ENCODE measurements at places on chromosomes 16 and 17.

DNA sequence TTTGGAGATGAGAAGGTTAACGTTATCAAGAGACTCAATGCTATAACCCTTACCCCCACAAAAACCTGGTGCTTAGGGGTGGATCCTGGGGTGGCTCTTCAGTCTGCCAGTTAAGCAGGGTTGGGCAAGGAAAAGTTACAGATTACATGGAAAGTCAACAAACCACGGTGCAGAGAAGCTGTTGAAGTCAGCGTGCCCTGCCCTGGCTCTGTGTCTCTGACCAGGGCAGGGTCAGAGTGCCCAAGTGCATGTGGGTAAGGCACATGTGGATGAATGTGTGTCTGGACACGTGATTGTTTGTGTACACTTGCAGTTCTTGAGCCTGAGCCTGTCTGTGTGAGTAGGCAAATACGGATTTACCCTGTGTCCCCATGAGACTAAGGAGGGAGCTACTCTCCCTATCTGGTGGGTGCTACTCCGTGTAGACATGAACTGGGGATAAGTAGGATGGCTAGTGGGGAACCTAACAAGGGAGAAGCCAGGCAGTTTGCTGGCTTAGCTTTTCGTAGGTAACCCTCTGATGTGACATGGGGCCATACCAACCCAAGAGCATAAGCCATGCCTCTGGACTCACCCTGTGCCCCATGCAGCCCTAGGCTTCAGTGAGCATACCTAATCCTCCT is 5.5 kb downstream of the IGFBP4 start:
- H3K4me1 ChIP-seq: peaks cover 24% of the 10 kb centered on the region
- H3K27ac ChIP-seq: peak overlapping the region; percentile 94
- H3K4me3 ChIP-seq: peak overlapping the region; percentile 77
- peaks cover 5% of the 10 kb centered on the region for H3K36me3 ChIP-seq
- peak; percentile 58 for DNase-seq

DNA sequence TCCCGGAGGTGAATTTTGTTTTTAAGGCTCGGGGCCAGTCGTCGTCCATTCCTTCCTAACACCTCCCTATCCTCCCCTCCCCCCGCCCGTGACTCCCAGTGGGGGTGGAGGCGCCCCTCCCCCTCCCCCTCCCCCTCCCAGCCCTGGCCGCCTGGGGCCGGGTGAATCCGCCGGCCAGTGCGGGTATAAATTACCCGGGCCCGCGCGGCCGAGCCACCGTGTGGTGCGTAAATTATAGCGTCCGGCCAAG is 2.0 kb upstream of the GSE1 start:
- peak overlapping the region; percentile 70 for H3K4me3 ChIP-seq
- peaks cover 27% of the 10 kb centered on the region for H3K4me1 ChIP-seq
- no peaks in the 10 kb centered on the region for H3K36me3 ChIP-seq
- no peaks in the 10 kb centered on the region for H3K27me3 ChIP-seq
- DNase-seq: no peak

DNA sequence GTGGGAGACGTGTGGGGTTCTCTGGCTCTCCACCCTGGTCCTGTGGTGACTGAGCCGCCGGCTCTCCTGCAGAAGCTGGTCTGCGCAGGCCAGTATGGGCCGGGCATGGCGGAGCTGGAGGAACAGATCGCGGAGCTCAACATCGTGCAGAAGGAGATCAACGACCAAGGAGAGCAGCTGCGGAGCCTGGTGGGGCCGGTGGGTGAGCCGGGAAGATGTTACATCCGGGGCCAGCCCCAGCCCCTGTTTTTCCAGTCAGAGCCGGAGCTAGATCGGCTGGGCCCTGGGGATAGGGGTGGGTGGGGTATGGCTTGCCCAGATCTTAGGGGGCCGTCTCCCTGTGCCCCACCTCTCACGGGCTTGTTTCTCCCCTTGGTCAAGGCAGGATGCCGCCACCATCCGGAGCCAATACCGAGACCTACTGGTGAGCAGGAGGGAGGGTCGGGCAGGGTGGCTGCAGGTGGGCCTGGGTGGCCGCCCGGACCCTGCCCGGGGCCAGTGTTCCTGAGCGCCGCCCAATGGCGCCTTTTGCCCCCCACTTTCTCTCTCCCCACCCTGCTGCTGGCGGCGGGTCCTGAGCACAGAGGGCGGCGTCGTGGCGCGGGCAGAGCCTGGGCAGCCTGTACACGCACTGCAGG is 5.0 kb downstream of the EVPLL start:
- no peak overlapping the region for H3K27ac ChIP-seq
- H3K4me1 ChIP-seq: no peaks in the 10 kb centered on the region
- H3K36me3 ChIP-seq: no peaks in the 10 kb centered on the region
- DNase-seq: no peak
- H3K27me3 ChIP-seq: peaks cover 9% of the 10 kb centered on the region

GRCh38 chr17:39752241-39752881 is 14.6 kb downstream of the GRB7 start:
- H3K27me3 ChIP-seq: no peaks in the 10 kb centered on the region
- H3K4me1 ChIP-seq: no peaks in the 10 kb centered on the region
- no peaks in the 10 kb centered on the region for H3K36me3 ChIP-seq
- DNase-seq: peak; percentile 17
- H3K27ac ChIP-seq: no peak overlapping the region

DNA sequence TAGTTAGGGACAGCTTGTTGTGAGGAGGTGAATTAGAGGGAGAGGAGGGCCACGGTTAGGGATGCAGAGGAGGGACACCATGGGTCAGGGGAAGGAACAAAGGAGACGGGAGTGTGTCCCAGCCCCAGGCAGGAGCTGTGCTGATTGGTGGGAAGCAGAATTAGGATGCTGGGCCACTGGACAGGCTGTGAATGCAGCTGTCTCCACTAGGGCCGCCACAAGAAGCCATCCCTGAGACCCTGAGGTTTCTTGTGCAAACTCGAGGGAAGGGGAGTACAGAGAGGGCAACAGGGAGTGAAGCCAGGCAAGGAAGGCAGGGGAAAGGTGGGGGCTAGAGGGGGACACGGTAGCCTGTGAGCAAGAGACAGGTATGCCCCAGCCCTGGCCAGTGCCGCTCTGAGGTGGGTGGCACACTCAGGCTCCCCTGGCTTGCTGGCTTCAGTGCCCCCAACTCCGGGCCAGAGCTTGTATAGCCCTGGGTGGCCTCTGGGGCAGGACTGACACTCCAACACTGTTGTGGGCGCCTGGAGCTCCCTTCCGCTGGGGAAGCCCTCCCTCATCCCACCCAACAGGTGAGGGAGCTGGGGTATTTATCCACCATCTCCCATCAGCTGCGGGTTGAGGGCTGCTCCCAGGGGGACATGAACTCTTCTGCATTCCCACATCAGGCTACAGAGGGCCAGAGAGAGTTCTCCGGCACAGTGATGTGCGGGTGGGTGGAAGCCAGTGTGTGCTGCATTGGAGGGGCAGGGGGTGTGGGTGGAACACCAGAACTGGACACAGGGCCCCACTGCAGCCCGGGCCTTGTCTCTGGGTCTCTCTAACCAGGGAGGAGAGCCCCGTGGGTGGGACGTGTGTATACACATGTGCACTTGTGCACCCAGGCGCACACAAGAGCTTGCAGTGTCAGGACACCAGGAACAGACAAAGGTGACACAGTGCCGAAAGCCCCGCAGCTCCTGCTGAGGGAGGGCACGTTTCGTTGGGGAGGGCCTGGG is 8.3 kb upstream of the SPPL2C start:
- no peaks in the 10 kb centered on the region for H3K4me1 ChIP-seq
- H3K36me3 ChIP-seq: no peaks in the 10 kb centered on the region
- peaks cover 10% of the 10 kb centered on the region for H3K27me3 ChIP-seq
- no peak overlapping the region for H3K4me3 ChIP-seq
- H3K27ac ChIP-seq: no peak overlapping the region

DNA sequence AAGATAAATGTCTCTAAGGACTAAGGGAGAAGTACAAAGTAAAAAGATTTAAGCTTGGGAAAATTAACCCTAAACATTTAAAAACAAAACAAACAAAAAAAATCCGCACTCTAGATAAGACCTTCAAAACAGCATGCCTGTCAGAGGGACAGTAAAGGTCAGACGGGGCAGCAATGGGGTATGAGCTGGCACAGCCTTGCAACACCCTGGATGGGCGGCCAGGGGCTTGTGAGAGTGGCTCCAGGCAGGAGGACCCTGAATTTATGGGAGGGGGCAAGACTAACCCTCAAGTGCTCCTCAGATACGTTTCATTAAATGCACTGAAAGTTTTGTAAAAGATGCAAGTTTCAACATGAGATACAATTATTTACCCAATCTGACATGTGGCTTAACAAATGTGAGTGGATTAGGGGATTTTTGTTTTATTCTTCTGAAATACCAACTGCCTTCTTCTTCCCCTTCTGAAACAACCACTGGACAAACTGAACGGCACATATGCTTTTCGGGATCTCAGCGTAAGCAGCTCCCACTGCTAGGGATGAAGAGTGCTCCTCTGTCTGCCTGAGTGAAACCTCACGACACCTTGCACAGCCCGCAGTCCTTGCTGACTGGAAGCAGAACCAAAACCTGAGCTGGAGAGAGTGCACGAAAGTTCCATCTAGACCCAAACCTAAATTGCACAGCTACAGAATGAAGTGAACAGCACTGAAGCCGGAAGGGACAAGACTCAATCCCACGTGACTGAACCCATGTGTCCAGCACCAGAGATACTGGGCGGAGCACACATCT is 128.4 kb downstream of the ANKRD11 start:
- H3K4me1 ChIP-seq: peaks cover 4% of the 10 kb centered on the region
- peak overlapping the region; percentile 40 for H3K27ac ChIP-seq
- peak; percentile 39 for DNase-seq
- H3K4me3 ChIP-seq: peak overlapping the region; percentile 0
- H3K27me3 ChIP-seq: no peaks in the 10 kb centered on the region
- H3K36me3 ChIP-seq: no peaks in the 10 kb centered on the region

GRCh38 chr17:78345791-78346494 is 13.9 kb downstream of the SOCS3 start:
- peaks cover 5% of the 10 kb centered on the region for H3K4me1 ChIP-seq
- no peak overlapping the region for H3K27ac ChIP-seq
- H3K4me3 ChIP-seq: no peak overlapping the region
- no peak for DNase-seq
- H3K27me3 ChIP-seq: no peaks in the 10 kb centered on the region

GRCh38 chr16:89166696-89167424 is 4.7 kb upstream of the CDH15 start:
- H3K36me3 ChIP-seq: no peaks in the 10 kb centered on the region
- H3K4me3 ChIP-seq: no peak overlapping the region
- H3K27me3 ChIP-seq: peaks cover 47% of the 10 kb centered on the region
- DNase-seq: no peak
- no peaks in the 10 kb centered on the region for H3K4me1 ChIP-seq

- peak; percentile 5 for DNase-seq
- H3K4me1 ChIP-seq: peaks cover 4% of the 10 kb centered on the region
- no peaks in the 10 kb centered on the region for H3K36me3 ChIP-seq
- H3K27me3 ChIP-seq: no peaks in the 10 kb centered on the region
Observed at GRCh38 chr17:79017546-79018369, 6.2 kb upstream of the C1QTNF1 start.

GRCh38 chr16:55204069-55204468 is 119.9 kb upstream of the IRX6 start:
- no peak overlapping the region for H3K4me3 ChIP-seq
- DNase-seq: no peak
- no peaks in the 10 kb centered on the region for H3K4me1 ChIP-seq
- no peak overlapping the region for H3K27ac ChIP-seq
- no peaks in the 10 kb centered on the region for H3K36me3 ChIP-seq

- no peaks in the 10 kb centered on the region for H3K27me3 ChIP-seq
- H3K36me3 ChIP-seq: no peaks in the 10 kb centered on the region
- DNase-seq: no peak
- no peak overlapping the region for H3K27ac ChIP-seq
- H3K4me3 ChIP-seq: no peak overlapping the region
- H3K4me1 ChIP-seq: no peaks in the 10 kb centered on the region
Observed at GRCh38 chr17:30443721-30444120, 33.5 kb upstream of the GOSR1 start.

DNA sequence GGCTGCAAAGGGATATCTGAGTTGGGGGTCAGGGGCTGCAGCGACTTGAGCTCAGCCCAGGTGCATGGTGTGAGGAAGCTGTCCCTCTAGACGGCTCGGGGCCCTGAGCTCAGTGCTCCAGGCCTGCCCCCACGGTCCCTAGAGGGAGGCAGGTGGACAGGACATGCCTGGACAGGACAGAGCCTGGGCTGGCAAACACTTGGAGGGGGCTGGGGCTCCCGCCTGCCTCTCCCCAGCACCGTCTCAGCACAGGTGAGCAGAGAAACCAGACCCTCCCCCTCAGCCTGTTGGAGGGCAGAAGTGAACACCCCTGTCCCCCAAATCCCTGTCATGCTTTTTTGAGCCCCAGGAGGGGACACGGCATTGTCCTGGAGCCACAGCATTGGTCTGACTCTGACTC is 11.4 kb upstream of the SLC38A10 start:
- no peak overlapping the region for H3K4me3 ChIP-seq
- peak overlapping the region; percentile 48 for H3K27ac ChIP-seq
- H3K4me1 ChIP-seq: peaks cover 12% of the 10 kb centered on the region
- no peak for DNase-seq
- no peaks in the 10 kb centered on the region for H3K36me3 ChIP-seq

GRCh38 chr17:7807206-7807605 is 26.8 kb upstream of the KDM6B start:
- no peaks in the 10 kb centered on the region for H3K4me1 ChIP-seq
- H3K36me3 ChIP-seq: no peaks in the 10 kb centered on the region

- H3K4me3 ChIP-seq: no peak overlapping the region
- no peaks in the 10 kb centered on the region for H3K4me1 ChIP-seq
- H3K27me3 ChIP-seq: no peaks in the 10 kb centered on the region
- no peak overlapping the region for H3K27ac ChIP-seq
- no peak for DNase-seq
Observed at GRCh38 chr17:11302401-11303186, 61.6 kb downstream of the SHISA6 start.

DNA sequence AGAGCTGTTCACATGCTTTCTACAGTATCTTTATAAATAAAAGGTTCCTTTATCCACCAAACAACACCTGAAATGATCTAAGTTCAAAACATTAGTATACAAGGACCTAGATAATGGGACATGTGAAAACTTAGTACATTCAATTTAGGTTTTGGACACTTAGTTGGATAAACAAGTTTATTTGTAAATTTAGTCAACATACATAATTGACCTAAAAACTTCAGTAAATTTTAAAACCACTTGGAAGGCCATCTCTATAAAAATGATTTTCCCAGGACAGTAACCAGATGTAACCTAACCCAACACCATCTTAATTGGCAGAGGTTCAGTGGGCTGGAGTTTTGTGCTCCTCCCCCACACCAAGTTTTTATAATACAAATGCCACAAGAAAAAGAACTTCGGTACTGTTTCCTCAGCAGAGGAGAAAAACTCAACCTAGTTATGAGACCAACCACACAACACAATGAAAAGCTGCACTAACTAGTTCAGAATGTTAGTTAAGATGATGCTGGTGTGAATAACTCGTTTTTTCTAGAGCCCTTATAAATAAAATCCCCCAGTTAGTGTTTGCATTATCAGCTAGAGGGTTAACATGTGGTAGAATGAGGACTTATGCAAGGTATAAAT is 7.2 kb upstream of the UNK start:
- H3K4me3 ChIP-seq: peak overlapping the region; percentile 91
- H3K27ac ChIP-seq: peak overlapping the region; percentile 50
- H3K4me1 ChIP-seq: peaks cover 24% of the 10 kb centered on the region

GRCh38 chr17:1577182-1577581 is 14.6 kb upstream of the PITPNA start:
- peaks cover 8% of the 10 kb centered on the region for H3K4me1 ChIP-seq
- no peaks in the 10 kb centered on the region for H3K27me3 ChIP-seq
- peak overlapping the region; percentile 7 for H3K4me3 ChIP-seq
- peak overlapping the region; percentile 93 for H3K27ac ChIP-seq
- H3K36me3 ChIP-seq: no peaks in the 10 kb centered on the region

GRCh38 chr16:725463-726187 is 618 bp downstream of the CCDC78 start:
- no peak overlapping the region for H3K4me3 ChIP-seq
- H3K27ac ChIP-seq: no peak overlapping the region
- no peak for DNase-seq
- peaks cover 22% of the 10 kb centered on the region for H3K4me1 ChIP-seq

Data from breast epithelium (tissue), 4 donors.